ENCODE measurements at places on chromosomes 1 and 21.

GRCh38 chr21:32137266-32137665 lies 141.6 kb downstream of the MIS18A start:
- DNase-seq = no peak

DNA sequence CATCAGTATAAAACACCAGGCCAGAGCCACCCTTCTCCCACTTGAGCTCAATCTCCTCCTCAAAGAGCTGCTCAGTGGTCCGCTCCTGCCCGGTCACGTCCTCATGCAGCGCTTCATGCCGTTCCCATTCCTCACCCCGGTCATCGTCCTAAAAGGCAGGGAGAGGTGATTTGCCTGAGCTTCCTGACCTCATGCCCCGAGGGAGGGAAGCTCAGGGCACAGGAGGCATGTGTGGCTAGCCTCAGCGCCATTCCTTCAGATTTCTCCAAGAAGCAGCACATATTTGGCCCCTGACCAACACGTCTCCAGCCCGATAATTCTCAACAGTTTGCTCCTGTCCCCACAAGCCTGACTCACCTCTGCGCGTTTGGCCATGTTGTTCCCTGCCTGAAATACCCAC lies 4.2 kb upstream of the GPN2 start:
- no peak for DNase-seq

DNA sequence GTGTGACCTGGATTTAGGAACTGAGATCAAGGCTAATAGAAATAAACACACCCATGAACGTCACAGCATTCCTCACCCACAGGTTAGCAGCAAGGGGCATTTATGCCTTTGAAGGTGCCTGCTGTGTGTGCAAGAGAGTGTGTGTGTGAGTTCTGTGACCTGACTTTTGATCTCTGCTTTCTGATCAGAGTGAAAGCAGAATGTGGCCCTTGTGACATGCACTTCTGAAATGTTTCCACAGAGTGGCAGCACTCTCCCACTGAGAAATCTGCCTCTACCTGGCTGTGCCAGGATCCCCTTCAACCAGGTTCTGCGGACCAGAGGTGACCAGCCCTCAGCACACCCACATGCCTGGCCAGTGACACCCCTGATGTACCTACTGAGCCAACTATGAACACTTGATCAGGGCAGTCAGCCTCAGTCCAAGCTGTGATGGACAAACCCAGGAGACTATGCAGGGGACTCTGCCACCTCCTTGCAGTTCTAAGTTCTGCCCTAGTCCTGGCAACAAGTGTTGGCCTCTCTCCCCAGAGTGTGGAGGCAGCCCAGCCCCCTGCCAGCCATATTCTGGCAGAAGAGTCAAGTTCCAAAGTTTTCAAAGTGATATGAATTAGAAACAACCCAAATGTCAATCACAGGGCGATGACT lies 41.0 kb downstream of the RXRG start:
- DNase-seq = peak; percentile 10

DNA sequence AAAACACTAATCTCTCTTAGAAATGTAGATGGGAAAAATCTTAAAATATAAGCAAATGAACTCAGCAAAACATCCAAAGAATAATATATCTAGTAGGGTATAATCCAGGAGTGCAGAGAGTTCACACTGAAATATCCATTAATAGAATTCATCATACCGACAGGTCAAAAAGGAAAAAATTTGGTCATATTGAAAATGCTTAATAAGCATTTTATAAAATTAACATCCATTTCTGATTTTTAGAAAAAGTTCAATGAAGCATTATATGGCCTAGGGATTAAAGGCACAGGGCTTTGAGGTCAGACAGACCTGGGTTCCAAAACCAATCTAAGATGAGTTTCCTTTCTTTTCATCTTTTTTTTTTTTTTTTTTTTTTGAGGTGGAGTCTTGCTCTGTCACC lies 16.4 kb downstream of the EPHA10 start:
- DNase-seq = no peak

GRCh38 chr1:156627313-156627880 lies 8.2 kb downstream of the HAPLN2 start:
- DNase-seq = peak; percentile 42
